Activated CD4-positive, alpha-beta T cell treated with anti-CD3 and anti-CD28 coated beads for 4 hours (primary cell): ENCODE measurements at places on chromosomes 12 and 14.
A peak's percentile ranks its signal among the peaks of the same experiment; 100 is the strongest.

DNA sequence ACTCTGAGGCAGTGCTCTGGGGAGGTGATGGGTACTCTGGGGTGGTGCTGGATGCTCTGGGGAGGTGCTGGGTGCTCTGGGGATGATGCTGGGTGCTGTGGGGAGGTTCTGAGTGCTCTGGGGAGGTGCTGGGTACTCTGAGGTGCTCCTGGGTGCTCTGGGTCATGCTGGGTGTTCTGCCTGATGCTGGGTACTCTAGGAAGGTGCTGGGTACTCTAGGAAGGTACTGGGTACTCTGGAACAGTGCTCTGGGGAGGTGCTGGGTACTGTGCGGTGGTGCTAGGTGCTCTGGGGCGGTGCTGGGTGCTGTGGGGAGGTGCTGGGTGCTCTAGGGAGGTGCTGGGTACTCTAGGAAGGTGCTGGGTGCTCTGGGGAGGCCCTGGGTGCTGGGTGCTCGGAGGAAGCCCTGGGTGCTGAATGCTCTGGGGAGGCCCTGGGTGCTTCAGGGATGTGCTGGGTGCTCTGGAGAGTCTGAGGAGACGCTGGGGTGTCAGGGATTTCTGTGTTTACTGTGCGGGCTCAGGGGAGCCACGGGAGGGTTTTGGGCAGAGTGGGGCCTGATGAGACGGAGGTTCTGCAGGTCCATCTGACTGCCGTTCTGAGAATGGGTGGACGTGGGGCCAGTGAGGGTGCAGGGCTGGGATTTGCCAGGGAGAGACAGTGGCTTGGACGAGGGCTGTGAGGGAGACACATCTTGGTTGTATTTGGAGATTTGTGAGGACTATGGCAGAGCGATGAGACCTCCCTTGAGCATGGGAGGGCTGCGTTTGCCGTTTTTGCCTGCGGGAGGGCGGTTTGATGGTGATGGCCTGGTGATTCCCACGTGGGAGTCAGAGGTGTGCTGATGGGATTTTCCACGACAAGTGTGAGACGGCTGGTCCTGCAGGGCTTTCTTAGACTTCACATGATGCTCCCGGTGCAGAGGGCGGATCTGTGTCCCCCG is 30.0 kb downstream of the MMP17 start:
- no peak for DNase-seq

DNA sequence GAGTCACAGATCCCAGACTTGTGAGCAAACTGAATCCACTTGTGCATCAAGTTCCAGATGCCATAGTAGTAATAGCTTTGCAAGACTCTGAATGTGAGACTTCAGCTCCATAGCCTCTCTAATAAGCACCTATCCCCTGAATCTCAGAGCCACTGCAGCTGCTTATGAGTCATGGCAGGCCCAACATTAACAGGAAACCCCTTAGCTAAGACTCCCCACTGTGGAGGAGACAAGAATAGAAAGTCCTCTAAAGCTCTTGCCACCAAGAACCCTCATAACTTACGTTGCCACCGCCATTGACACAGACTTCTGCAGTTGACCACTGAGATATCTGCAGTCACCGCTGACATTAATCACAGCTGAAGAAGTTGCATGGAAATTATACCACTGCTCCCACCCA is 62.9 kb upstream of the PDE3A start:
- DNase-seq: no peak

GRCh38 chr14:91332171-91332985 is 85.2 kb downstream of the CCDC88C start:
- no peak for DNase-seq

DNA sequence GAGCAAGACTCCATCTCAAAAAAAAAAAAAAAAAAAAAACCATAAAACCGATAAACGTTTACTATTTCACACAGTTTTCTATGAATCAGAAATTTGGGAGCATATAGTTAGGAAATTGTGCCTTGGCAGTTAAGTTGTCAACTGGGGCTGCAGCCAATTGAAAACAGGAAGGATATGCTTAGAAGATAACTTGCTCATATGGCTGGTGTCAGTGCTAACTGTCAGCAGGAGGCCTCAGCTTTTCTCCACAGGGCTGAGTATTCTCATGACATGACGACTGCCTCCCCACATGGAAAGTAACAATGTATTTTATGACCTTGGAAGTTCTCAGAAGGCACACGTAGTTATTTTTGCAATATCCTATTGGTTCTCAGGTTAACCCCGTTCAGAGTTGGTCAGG is 29.6 kb upstream of the OR5AU1 start:
- DNase-seq: no peak

DNA sequence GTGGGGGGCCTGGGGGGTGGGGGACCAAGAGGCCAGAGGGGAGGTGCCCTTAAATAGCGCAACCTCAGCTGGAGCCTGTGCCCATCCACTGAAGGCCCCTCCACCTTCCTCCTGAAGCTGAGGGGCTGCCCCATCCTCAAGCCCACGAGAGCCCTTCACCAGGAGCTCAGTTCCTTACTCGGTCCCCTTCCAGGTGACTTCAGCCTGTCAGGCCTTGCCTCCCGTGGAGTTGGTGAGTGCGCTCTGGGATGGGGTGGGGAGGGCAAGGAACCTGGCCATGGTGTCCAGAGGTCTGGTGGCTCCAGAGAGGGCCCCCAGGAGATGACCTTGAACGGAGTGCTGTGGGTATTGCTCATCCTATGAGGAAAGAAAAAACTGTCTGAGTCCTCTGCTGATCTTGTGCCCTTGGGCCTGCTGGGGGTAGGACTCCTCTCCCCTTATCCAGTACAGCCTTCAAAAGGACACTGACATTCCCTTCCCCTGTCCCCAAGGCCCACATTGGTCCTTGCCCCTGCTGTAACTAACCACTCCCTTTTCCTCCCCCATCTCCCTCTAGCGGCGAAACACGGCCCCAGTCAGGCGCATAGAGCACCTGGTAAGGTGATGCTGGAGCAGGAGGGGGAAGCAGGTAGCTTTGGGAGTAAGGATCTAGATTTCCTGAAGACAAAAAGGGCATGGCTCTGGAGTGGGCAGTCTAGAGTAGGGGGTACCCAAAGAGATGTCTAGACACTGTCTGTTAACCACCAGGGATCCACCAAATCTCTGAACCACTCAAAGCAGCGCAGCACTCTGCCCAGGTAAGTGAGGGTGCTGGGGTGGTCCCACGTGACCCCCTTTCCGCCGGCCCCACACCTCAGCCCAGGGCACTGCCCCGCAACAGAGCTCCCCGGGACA is 3.6 kb downstream of the TNS2 start:
- peak; percentile 59 for DNase-seq

- no peak for DNase-seq
Measured at GRCh38 chr12:29695026-29695425, 88.7 kb downstream of the TMTC1 start.

GRCh38 chr12:132362996-132363660 is 33.7 kb upstream of the GALNT9 start:
- DNase-seq: no peak

- DNase-seq: no peak
Measured at GRCh38 chr14:23566112-23566777, 1.3 kb downstream of the AP1G2 start.

DNA sequence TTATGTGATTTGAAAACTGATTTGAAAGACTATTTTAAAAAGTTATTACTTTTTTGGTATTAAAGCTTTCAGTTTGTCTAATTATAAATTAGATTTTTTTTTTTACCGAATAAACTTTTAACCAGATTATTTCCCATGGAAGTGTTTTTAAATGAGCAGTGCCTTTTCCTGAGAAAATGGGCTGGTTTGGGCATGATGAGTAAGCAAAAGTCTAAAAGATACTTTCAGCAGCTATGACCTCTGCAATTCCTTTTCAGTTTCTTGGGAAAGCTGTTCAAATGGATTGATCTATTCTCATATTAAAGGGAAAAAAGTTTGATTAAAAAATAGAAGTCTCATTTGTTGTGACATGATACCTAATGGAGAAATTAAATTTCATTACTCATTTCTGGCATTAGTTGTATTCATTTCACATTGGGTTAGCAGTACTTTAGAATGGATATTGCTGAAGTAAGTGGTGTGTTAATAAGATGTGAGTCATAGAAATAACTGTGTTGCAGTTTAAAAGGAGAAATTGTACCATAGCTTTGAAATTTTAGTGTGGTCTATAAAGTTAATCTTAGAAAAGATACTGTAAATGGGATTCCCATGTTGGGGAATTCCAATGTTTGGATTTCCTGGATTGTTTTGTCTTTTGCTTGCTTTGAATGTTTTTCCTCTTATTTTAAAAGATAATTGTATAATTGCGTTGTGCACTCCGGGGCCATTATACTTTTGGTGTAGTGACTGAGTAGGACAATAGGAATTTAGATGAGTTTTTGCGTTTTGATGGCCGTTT is 21.0 kb downstream of the KTN1 start:
- no peak for DNase-seq

DNA sequence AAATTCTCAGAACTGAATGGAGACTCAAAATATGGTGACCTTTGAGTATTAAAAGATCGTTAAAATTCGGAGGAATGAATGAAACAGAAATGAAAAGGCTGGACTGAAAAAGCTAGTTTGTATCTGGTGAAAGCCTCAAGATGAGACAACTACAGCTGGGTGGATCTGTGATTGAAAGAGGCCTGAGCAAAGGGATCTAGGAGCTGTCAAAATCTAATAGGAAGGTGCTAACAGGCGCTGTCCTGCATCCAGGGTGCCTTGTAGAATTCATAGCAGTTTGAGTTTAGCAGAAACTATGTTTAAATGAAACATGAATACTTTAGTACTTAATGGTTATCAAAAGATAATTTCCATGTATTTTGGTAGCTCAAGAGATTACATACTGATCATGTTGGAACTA is 2.3 kb downstream of the YY1 start:
- DNase-seq: no peak

GRCh38 chr12:1529862-1530591 is 64.4 kb downstream of the FBXL14 start:
- no peak for DNase-seq

DNA sequence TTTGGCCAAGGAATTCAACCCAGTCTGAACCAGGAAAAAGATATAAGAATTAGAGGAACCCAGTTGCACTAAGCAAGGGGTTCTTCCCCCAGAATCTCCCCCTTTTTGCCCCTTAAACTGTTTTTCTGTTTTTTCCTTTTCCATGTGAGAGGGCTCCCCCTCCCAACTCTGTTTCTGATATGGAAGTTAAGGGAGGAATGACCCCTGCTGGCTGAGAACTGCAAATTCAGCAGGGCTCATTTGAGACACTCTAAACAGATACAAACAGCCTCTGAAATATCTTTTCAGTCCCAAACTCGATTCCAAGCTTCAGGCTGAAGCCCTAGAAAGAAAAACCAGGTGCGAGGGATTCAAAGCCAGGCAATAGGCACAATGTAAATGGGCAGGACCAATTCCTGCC is 132.7 kb downstream of the SLC41A2 start:
- DNase-seq: no peak

- no peak for DNase-seq
Measured at GRCh38 chr14:55976655-55977054, 141.6 kb upstream of the PELI2 start.

DNA sequence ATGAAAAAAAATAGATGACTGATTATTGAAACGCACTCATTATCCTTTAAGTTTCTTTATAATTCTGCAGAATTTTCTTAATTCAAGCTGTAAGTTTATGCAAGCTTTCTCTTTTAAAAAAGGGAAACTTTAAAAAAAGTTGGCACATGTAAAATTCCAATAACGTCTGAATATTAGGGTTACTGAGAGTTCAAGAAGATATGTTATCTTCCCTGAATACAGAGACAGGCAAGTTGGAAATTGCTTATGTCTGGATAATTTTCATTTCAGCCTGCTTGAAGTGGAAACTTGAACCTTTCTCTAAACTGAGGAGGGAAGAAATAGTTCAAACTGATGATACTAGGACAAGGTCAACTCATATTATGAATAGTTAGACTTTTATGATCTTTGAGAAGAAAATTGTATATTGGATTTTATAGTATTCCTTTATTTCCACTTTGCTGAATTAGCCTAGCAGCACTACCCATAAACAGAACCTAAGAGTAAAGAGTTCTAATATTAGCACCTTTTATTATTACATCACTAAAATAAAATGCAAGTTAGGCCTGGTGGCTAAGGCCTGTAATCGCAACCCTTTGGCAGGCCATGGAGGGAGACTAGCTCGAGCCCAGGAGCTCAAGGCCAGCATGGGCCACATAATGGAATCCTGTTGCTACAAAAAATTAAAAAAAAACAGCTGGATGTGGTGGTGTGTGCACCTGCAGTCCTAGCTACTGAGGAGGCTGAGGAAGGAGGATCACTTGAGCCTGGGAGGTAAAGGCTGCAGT is 288.0 kb downstream of the TRHDE start:
- DNase-seq: no peak

- no peak for DNase-seq
Measured at GRCh38 chr12:19763488-19763887, 324.2 kb downstream of the AEBP2 start.

DNA sequence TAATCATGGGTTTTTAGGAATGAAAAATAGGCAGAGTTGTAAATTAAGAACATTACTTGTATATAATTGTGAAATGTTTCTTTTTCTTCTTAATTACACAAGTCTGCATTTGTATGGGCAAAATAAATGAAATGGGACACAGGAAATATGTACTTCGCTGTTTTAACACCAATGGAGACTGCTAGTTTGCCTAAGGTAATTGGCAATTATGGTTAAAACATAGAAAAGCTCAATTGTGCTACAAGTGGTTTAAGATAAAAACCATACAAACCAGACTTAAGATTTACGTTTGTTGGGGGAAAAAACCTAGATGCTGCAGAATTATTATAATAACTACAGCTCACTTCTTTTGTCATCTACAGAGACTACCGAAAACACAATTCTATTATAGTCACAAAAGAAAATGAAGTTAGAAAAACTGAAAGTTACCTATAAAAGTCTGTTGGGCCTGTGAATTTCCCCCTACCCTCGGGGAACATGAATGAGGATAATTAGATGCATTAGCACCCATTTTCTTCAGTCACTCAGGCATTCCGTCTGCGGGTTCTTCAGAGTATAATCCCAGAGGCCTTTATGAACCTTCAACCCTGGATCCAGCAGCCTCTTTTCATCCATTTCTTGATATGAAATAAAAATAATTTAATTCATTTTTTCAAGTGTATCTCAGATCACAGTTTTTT is 37.2 kb downstream of the BTBD7 start:
- no peak for DNase-seq

GRCh38 chr12:108641446-108642268 is 8.0 kb upstream of the SELPLG start:
- no peak for DNase-seq

DNA sequence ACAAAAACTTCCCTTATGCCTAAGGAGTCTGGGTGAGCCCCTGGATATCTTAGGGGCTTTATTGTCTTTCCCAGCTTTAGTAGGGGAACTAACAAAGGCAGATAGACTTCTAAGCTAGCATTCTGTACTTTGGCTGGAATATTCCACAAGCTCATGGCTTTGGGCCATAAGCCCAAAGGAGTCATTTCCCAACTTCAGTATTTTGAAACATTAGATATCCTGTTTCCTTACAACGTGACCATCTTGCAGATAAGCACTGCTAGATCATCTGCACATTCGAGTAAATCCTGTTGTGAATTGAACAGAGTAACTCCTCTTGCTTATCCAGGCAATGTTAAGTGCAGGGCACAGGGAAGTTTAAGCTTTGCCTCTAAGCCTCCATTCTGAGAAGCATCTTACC is 70.6 kb upstream of the ACTN1 start:
- no peak for DNase-seq

DNA sequence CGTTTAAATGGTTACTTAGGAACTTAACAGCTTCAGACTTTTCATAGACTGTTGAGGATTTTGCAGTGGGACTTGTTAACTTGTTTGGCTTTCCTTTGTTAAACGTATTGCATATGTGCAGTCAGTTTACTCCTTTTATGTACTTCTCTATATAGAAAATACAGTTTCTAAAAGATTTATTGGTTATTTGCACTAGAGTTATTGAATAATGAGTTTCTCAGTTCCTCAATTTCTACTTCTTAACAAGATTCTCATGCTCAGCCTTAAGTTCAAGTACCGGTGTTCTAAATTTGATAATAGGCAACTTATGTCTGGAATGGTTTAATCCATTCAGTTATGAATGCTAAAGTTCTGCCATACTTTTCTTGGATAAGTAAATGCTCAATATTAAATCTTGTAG is 919 bp downstream of the PSMA3 start:
- DNase-seq: no peak
